ENCODE measurements at places on chromosomes 2 and 18. TPM values are rescaled to one million over a fixed set of nuclear protein-coding genes. Genes with fewer than 3 reads are reported as not detected.

ALK gene
- not detected for total RNA-seq

TRIM54 gene
- not detected for total RNA-seq

CCNT2 gene
- total RNA-seq = 15.0 TPM

CCDC148 gene
- 0.13 TPM for total RNA-seq

GRCh38 chr18:24734058-24734457 lies 273.6 kb downstream of the HRH4 start:
- DNase-seq = peak; percentile 50

DNA sequence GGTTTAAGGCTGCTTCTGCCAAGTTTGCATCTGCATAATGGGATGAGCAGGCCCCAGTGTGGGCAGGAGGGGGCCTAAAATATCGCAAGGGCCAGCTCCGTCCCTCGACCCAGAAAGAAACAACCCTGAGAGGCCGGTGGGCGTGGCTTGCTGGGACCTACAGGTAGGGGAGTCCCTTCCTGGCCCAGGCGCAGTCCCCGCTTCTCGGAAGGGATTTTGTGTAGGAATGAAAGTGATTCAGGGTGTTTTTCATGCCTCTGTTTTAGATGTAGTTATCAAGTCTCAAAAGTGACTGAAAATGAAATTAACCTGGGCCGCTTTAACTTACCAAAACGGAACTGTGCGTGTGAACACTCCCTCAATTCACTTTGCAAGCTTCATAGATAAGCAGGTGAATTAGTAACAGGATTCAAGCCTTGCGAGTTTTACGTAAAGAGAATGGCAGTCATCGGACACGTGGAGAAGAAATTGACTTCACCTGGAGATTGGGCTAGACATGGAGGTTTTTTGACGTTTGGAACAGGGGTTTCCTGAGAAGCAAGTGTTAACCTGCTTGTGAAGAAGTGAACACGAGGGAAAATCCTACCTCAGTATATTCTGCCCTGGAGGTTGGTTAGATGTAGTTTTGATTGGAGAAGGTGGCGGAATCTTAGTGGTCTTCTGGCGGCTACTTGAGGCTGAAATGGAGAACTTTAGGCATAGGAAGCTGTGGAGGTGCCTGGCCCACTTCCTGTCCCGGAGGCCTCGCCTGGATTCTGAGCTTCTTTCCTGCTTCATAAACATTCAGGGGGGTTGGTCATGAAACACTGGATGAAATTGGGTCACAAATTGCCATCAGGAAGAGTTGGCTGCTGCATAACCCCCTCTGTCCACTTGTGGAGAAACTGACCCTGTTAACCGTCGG lies 1.7 kb downstream of the NCK2 start:
- no peak for DNase-seq

DNA sequence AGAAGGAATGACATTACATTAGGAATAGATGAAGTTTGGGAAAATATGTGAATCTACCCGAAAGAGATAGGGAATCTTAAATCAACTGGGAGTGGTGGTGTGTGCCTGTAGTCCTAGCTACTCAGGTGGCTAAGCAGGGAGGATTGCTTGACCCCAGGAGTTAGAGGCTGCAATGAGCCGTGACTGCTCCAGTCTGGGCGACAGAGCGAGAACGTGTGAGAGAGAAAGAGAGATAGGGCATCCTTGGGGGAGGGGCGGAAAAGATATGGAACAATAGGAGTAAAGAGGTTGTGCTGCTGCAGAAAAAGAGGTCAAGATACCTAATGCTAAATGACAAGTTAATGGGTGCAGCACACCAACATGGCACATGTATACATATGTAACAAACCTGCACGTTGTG lies 47.1 kb upstream of the ADAM23 start:
- no peak for DNase-seq

GRCh38 chr2:162888652-162889051 lies 50.1 kb upstream of the KCNH7 start:
- peak; percentile 18 for DNase-seq

GRCh38 chr2:116692988-116693387 lies 1121.5 kb upstream of the DDX18 start:
- no peak for DNase-seq

All from GM23248 (cell line).